ENCODE measurements at places on chromosomes 2 and 18.

DNA sequence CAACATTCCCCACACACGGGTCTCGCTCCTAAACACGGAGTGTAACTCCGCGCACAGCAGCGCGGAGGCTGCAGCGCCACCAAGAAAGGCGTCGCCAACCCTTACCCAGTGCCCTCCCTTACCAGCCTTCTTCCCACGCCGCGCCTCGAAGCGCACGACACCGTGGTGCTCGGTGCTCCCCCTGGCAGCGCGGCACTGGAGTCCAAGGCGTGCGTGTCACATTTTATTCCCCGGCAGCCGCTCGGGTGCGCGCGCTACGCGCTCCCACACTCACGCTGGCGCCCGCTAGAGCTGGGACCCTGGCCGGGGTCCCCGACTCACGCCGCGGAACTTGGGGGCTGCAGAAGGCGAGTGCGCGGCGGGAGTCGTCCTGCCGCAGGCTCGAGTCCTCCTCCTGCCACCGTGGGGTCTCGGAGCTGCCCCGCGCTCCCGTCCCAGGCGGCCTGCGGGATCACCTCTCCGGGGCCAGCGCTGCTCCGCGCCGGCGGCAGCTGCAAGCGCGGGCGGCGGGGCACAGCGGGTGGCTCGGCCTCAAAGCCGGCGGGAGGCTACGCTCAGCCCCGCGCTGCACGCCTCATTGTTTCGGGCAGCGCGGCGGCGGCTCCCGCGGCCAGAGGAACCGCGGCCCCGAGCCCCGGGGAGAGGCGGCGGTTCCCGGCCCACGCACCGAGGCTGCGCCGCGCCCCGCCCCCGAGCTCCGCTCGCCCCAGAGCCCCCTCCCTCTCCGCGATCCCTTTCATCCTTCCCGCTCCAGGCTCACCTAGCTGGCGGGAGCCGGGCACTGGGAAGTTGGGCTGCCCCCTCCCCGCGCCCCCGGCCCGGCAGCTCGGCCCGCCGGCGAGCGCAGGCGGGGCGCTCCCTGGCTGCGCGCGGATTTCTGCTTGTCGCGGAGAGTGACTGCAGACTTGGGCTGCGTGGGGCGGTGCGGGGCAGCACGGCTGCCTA is at the start of gene ST6GAL2:
TSS of gene ST6GAL2 (minus strand) at position 197 of the 945 bp plus-strand sequence. CDS start 42,190 bp downstream, outside the sequence.
- DNase-seq: peak; percentile 19

DNA sequence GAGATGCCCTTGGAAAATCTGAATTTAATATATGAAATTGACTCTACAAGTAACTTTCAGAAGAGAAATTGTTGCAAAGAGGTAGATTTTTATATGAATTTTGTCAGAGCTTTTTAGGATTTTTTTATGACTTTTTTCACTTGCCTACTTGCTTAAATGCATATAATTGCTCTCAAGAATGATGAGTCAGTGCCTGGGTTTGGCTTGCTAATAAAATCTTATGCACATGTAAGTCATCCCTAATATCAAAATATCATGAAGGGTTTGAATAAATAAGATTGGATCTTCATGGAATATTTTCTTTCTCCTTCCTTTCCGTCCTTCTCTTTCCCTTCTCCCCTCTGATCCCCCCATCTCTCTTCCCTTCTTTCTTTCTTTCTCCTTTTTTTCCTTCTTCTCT is 354.1 kb downstream of the TXNL1 start:
- DNase-seq: peak; percentile 59

- peak; percentile 33 for DNase-seq
These were observed 122.5 kb downstream of the PRPF40A start for GRCh38 chr2:152594792-152595191.

- no peak for DNase-seq
These were observed 839.9 kb downstream of the BCL11A start for GRCh38 chr2:59713577-59713976.

- no peak for DNase-seq
These were observed 12.6 kb downstream of the MC5R start for GRCh38 chr18:13836559-13836958.

DNA sequence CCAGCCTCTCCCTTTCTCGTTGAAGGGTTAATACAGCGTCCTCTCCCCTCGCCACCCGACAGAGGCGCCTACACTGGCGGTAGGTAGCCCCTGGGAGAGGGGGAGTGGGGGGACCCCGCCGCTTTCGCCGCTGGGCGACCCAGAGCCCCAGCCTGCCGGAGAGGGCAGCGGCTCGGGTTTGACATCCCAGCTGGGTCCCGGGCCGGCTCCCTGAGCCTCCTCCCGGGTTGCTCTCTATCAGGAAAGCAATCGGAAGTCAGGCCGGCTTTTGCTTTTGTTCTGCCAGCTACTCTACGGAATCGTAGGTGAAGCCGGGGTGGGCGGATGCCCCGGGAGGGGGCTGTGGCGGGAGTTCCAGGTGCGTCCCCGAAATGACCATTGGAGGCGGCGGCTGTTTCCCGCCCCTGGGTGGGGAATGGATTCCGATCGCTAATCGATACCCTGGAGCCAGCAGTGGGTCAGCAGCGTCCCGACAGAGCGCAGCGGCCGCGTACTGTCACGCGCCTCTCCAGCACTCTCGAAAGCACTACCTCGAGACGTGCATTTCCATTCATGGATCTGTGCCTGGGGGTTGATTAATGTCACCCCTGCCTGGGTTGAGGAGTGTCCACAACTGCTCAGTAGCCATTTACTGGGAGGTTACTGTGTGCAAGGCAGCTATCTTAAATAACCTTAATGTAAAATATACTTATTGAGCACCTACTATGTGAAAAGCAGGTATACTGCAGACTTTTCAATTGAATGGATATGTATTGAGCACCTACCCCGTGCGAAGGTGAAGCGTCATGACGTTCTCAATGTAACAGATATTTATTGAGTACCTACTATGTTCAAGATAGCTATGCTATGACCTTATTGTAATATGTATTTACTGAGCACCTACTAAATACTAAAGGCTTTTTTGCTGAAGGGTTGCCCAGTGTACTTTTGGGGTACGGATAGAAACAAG is 1.1 kb downstream of the MAPK4 start:
- no peak for DNase-seq

DNA sequence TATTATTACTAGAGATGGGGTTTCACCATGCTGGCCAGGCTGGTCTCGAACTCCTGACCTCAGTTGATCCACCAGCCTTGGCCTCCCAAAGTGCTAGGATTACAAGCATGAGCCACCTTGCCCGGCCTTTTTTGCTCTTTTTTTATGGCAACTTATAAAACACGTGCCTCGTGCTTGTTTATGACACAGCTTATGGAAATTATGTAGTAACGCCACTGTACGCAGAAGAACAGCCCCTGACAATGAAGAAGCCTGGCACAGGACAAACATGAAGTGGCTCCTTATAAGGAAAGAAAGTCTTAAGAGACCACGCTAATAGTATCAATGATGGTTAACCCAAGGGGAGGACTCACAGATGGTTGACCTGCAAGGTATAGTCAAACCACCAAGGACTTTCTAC is 37.2 kb upstream of the RAPH1 start:
- DNase-seq: no peak

GRCh38 chr2:44836916-44837315 is 104.6 kb upstream of the SIX3 start:
- no peak for DNase-seq

GRCh38 chr18:3177902-3178687 is 41.7 kb downstream of the MYOM1 start:
- no peak for DNase-seq

GRCh38 chr2:29916571-29916970 is 4.8 kb downstream of the ALK start:
- DNase-seq: no peak

DNA sequence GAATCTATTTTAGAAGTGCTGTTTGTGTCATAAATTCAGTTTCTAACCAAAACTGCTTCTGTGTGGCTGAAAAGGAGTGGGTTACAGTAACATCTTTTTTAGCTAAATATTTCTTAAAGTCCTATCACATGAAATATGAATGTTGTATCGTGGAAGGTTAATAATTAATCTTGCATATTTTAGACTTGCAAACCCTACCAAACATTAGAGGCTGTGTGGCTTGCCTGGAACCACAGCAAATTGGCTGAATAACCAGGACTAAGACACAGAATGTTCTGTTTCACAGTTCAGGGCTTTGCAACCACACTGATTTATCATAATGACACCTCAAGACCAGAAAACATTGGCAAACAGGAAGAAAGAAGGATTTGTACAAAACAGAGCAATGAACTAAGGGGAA is 208.9 kb upstream of the CNTNAP5 start:
- no peak for DNase-seq

GRCh38 chr2:77016443-77017354 is 505.5 kb downstream of the LRRTM4 start:
- DNase-seq: no peak

All from fibroblast of skin of right quadriceps (primary cell).